SW 1271 (cell line): ENCODE measurements at places on chromosomes 1 and 21.

- DNase-seq = no peak
These were observed 34.1 kb upstream of the ADARB1 start for GRCh38 chr21:45040157-45040711.

DNA sequence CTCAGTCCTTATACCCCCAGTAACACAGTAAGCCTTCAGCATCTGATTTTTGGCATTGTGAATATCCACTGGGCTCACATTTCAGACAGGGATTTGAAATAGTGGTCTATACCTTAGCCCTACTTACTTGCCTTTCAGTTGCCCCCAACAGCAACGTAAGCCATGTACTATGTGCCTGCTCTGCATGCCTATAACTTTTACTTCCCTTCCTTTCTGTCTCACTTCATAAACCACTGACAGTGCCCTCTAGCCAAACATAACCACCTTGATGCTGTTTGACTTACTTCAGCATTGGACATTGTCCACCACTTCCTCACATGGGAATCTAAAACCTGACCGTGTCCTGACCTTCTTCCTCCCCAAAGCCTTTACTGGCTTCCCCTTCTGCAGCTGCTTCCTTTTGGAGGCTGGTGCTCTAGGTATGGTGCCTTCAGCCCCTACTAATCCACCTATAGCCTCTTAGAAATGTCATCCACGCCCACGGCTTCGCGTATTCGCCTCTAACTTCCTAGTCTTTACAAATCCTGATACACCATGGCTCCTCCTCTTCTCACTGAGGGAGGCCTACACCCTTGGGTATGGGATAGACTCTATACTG lies 3.6 kb upstream of the ZNF672 start:
- DNase-seq = no peak

DNA sequence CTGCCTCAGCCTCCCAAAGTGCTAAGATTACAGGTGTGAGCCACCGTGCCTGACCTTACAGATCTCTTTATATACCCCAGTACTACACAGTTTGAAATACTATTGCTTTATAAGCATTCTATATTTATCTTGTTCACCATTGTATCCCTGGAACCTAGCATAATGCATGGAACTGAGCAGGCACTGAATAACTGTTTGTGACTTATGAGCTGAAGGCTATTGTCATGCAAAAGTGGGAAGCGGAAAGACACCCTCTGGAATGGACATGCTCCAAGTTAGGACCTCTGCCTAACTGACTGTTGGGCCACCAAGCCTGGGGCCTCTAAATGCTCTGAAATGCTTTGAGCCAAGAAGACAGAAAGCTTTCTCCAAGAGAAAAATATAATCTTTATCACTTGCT lies 8.1 kb downstream of the LRRC41 start:
- no peak for DNase-seq

DNA sequence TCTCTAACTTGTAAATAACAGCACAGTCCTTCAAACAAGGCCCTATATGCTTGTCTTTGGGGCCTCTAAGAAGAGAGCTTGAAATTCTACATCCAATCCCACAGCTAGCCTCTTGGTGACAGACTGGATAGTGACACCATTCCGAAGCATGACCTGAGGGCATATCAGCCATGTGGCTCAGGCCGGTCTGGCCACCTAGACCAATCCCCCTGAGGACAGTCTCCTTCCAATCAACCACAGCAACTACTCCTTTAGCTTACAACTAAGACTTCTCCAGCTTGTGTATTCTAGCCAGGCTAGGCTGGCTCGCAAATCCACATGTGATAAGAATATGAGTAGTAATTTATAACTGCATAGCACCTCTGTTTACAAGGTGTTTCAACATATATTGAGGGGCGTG lies 14.0 kb downstream of the BCAR3 start:
- no peak for DNase-seq

GRCh38 chr1:116871779-116872146 lies 38.0 kb upstream of the PTGFRN start:
- DNase-seq = no peak

- DNase-seq = no peak
These were observed 56.5 kb upstream of the ST6GALNAC3 start for GRCh38 chr1:76018045-76018444.

DNA sequence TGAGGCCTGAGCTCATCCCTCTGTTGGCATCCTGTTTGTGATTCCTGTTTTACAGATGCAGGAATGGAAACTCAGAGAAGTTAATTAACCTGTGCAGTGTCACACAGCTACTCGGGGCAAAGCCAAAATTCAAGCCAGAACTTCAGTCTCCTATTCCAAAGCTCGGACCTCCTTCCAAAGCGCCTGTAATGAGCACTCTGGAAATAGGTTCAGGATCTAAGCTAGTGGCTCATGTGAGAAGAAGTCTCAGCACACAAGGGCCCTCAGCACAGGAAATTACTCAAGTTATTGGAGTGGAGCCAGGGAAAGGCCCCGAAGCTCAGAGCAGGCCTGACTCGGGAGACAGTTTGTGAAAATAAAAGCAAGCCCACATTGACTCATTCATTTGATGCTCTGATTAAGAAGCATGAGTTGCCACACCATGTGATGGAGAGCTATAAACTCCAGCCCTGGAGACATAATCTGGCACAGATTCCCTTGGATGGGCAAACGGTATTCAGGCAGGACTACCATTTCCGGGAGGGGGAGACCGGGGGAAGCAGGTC lies 50.6 kb upstream of the LYST start:
- peak; percentile 79 for DNase-seq

DNA sequence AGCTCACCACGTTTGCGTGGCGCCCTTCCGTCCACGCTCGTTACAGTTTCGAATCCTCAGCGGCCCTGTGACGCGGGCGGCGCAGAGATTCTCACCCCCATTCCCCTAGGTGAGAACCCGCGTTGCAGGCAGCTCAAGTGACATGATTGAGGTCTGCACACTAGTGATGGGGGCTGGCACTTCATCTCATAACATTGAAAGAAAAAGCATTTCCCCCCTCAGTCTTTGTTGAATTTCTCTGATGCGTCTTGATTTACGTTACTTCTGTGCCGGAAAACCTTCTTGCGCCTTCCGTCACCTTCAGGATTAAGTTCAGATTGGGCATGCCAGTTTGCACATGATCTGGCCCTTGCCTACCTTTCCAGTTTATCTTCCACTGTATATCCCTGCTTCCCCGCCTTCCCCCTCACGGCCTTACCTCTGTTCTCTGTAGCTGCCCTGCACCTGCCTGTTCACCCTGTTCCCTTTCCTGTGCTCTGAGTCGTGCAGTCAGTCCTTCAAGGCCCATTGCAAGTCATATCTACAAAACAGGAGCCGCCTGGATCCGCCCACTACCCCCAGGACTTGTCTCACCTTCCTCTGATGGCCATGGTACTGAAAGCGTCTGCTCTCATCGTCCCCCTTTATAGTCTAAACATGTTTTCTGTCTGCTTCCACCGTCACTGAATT lies 1.1 kb downstream of the CTPS1 start:
- DNase-seq = no peak

DNA sequence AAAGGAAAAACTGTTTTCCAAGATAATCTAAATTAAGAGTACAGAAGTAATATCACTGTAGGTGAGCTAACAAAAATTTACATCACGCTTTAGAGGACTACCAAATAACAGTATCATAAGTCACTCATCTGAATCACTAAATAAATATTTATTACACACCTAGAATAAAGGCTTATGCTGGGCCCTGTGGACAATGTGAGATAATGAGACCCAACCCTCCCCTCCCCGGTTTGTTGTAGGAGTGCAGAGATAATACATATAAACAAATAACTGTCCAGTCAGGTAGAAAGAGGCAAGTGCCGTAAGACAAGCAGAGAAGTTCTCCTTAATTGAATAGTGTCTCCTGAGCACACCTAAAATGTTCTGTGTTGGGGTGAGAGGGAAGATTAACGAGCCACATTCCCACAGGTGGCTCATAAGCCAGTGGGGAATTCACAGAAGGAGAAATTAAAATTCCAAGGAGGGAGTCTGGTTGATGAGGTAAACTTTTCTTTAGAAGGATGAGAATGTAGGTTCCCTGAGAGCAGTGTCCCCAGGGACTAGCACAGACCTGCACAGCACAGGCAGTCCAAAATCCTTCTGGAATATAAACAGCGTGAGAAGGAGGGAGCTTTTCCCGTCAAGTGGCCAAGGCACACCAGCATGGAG lies 241.4 kb downstream of the NFIA start:
- no peak for DNase-seq

DNA sequence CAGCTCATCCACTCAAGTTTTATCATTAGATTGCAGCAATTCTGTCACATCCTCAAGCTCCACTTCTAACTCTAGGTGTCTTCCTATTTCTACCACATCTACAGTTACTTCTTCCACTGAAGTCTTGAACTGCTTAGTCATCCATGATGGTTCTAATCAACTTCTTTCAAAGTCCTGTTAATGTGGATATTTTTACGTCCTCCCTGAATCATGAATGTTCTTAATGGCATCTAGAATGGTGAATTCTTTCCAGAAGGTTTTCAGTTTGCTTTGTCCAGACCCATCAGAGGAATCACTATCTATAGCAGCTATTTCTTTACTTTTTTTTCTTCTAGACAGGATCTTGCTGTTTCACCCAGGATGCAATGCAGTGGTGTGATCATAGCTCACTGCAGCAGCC lies 78.0 kb upstream of the RNPC3 start:
- no peak for DNase-seq

GRCh38 chr1:65119951-65120350 lies 28.1 kb upstream of the AK4 start:
- DNase-seq = no peak

GRCh38 chr21:44272284-44272858 lies 10.7 kb upstream of the DNMT3L start:
- no peak for DNase-seq

- no peak for DNase-seq
These were observed 262.2 kb upstream of the POU3F1 start for GRCh38 chr1:38308780-38309179.

- DNase-seq = peak; percentile 32
These were observed 1.3 kb downstream of the AGRN start for GRCh38 chr1:1021010-1021919.

DNA sequence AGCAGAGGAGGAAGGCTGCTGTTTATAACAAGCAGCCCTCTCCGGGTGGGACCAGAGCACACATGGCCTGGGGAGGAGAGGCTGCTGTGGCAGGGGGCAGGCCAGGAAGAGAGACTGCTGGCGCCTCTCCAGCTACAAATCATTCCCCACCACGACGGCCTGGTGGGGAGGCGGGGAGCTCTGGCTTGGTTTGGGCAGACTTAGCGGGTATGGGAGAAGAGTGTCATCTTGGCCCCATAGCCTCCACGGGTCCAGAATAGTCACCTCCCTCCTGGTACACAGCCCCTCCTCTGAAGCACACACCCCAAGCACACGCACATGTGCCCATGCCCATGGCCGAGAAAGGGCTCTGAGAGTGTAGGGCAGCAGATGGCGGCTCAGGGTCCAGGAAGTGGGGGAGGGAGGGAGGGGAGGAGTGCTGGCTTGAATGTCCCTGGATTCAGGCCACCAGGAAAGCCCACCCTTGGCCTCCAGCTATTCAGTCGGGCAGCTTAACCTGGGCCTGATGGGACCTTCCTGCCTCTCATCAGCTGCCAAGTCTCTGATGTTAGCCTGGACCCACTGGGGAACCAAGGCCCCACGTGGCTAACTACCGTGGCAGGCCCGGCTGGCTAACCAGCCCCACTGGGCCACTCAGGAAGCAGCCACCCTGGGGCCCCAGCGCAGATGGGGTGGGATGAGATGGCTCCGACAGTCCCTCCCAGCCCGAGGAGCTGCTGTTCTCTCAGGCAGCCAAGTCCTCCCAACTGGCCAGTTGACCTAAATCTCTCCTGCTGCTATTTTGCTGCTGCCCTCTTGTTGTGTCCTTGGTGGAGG lies 10.9 kb downstream of the LRP8 start:
- no peak for DNase-seq
